Bone marrow (tissue), 2 donors: ENCODE measurements at places on chromosomes 4 and X.

GRCh38 chr4:158860856-158861255 is 92.0 kb downstream of the FNIP2 start:
- no peak for DNase-seq

DNA sequence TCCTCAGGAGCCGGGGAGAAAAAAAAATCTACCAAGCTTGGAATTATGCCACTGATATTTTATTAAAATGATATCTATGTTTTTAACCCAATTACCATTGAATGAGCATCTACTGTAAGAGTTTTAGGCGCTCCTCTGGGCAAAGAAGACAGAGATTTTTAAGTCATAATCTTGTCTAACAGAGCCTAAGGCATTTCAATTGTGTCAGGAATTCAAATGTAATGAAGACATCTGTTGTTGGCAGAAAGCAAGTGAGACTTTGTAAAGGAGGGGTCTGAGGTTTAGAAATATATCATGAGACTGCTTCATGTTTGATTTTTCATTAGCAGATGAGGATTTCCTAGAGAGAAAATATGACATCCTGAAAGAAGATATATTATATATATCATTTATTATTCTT is 1158.1 kb downstream of the FSTL5 start:
- no peak for DNase-seq

DNA sequence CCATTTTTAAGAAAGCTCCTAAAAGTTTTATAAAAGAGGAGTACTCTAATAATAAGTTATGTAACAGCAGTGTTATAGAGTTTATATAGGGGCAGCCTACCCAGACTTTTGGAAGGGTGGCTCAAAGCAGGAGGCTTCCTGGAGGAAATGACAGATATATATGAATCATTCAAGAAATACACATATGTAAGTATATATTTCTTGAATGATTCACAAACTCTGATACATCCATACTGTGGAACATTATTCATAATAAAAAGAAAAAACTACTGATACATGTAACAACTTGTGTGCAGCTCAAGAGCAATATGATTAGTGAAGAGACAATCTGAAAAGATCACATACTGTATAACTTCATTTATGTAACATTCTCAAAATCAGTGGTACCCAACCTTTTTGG is 166.2 kb downstream of the WDFY3 start:
- no peak for DNase-seq

GRCh38 chr4:33062155-33062806 is 2342.1 kb downstream of the PCDH7 start:
- no peak for DNase-seq

DNA sequence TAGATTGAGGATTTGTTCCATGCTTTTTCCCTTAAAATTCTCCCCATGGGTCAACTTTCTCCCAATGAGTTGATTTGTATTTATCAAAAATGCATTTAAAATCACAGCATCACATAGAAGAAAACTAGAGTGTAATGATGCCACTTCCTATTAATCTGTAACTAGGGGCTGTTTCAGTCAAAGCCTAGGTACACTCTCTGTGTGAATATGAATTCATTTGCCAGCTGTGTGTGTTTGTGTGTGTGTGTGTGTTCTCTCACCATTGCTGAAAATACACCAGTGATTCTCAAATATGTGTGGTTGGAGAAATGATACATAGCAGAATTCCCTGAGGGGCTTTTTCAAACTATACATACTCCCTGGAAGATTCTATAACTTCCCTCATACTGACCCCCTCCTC is 546.5 kb downstream of the KLHL13 start:
- no peak for DNase-seq

DNA sequence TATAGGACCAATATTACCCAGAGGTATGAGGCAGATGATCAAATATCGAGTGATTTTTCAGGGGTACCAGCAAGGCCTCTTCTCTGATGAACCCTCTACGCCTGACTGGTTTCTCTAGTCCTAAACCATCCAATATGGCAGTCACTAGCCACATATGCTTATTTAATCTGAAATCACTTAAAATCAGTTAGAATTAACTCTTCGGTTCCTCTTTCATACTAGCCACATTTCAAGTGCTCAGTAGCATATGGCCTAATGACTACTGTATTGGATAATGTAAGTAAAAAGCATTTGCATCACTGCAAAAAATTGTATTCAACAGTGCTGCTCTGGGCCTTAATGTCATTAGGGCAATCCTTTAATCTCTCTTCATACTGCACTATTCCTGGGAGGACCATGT is 4.4 kb upstream of the APBB2 start:
- DNase-seq = no peak

GRCh38 chr4:33226133-33226532 is 2506.0 kb downstream of the PCDH7 start:
- no peak for DNase-seq
